T-helper 1 cell treated with Interleukin-12 subunit alpha and Interleukin-12 subunit beta and Interleukin-4 antibody, amounts not matched to agents 30 ng/mL and 1 ng/mL, for 36 hours (primary cell): ENCODE measurements at places on chromosomes 3 and 15. TPM values are rescaled to one million over a fixed set of nuclear protein-coding genes. Genes with fewer than 3 reads are reported as not detected.

Gene DMXL2
- total RNA-seq: 5.2 and 5.3 TPM in 2 replicates

Gene SNTN
- total RNA-seq: not detected in 2 replicates

Gene SMAD6
- total RNA-seq: 0.07 and 0.37 TPM in 2 replicates

Gene TXNRD3
- 0.24 and 0.81 TPM in 2 replicates for total RNA-seq

Gene C2CD4B
- total RNA-seq: 0.17 and 0.24 TPM in 2 replicates

Gene ATP13A4
- total RNA-seq: 1.0 and 1.4 TPM in 2 replicates

Gene CD200
- 14.0 and 14.8 TPM in 2 replicates for total RNA-seq

Gene CAND2
- 0.17 and 0.78 TPM in 2 replicates for total RNA-seq

Gene PARP15
- 43.2 and 43.5 TPM in 2 replicates for total RNA-seq

Gene LEKR1
- total RNA-seq: 0.59 and 1.3 TPM in 2 replicates

Gene CLEC3B
- 1.0 TPM in 1 of 2 replicates, not detected in the other for total RNA-seq

Gene KIF7
- total RNA-seq: 0.44 and 0.71 TPM in 2 replicates

Gene ARPP19
- 181 and 197 TPM in 2 replicates for total RNA-seq

Gene KIF23
- 46.4 and 47.2 TPM in 2 replicates for total RNA-seq

Gene XCR1
- 0.05 TPM in 2 replicates for total RNA-seq

Gene CELF6
- total RNA-seq: 0.98 and 1.1 TPM in 2 replicates

Gene DCLK3
- not detected in 2 replicates for total RNA-seq

Gene ITPKA
- 1.1 and 2.1 TPM in 2 replicates for total RNA-seq

Gene PATL2
- 60.5 and 62.1 TPM in 2 replicates for total RNA-seq

Gene ABI3BP
- total RNA-seq: not detected in 2 replicates

Gene MUC4
- total RNA-seq: 0.49 and 0.68 TPM in 2 replicates

Gene GPR171
- 246 and 257 TPM in 2 replicates for total RNA-seq

Gene GDPGP1
- 17.9 and 19.3 TPM in 2 replicates for total RNA-seq

Gene CCDC50
- total RNA-seq: 19.2 and 20.2 TPM in 2 replicates

Gene CCR9
- total RNA-seq: not detected in 2 replicates

Gene FANCD2OS
- total RNA-seq: not detected in 2 replicates

Gene CYP19A1
- 0.07 TPM in 1 of 2 replicates, not detected in the other for total RNA-seq

Gene LMAN1L
- total RNA-seq: 3.7 and 3.8 TPM in 2 replicates

Gene SLC6A20
- not detected in 2 replicates for total RNA-seq

Gene ZNF80
- total RNA-seq: 0.32 and 0.39 TPM in 2 replicates

Gene DAZL
- not detected in 2 replicates for total RNA-seq

Gene INSYN1
- not detected in 2 replicates for total RNA-seq

Gene IFT122
- 14.6 and 19.2 TPM in 2 replicates for total RNA-seq

Gene NEDD4
- total RNA-seq: 11.4 and 11.6 TPM in 2 replicates

Gene UPK1B
- not detected in 2 replicates for total RNA-seq

Gene ITIH1
- total RNA-seq: not detected in 2 replicates
